Right cardiac atrium (tissue), 5 donors: ENCODE measurements at places on chromosomes 1 and 21.

GRCh38 chr1:22256213-22256512 lies 113.3 kb upstream of the WNT4 start:
- DNase-seq = no peak

DNA sequence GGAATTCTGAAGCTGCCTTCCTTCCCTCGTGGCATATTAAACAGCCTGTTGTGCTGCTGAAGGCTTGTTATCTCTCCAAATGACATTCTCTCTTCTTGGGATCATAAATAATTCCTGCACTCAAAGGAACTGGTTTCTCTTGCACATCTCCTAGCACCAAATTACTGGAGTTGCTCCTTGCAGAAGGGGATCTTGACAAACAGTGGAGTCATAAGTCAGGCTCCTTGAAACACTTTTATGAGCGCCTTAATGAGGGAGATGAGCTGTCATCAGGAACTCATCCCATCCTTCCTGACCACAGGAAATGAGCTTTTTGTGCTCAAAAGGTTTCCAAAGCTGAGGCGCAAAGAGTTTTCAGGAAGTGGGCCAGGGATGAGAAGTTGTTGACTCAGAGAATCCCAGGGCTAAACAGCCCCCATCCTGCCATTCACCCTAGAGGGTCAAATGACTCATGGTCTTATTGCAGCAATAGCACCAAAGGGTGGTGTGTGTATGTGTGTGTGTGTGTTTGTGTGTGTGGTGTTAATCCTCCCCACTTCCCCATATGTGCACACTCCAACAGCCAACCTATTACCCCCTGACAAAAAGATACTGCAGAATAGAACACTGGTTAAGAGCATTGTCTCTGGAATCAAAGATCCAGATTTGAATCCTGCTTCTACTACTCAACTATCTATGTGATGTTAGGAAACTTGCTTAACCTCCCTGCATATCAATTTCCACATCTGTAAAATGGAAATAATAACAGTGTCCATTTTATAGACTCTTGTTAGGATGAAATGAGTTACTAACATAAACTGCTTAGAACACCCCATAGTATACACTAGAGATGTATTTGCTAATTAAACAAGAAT lies 2.8 kb upstream of the PHC2 start:
- no peak for DNase-seq

DNA sequence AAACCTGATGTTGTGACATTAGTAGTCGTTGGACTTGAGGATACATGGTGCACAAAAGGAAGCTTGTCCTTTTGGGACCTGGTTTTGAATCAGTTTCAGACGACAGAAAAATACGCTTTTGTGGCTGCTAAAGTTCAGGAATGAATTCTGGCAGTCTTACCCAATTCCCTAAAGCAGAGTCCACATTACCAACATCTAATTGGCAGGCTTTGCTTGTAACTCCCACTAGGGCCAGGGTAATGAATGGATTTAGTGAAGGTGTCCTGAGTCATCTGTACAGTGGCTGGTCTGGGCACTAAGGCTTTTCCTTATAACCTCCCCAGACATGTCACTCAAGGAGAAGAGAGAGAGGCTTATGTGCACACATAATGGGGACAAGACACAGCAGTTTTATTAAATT lies 66.2 kb upstream of the RNPC3 start:
- no peak for DNase-seq

GRCh38 chr1:87888446-87888845 lies 559.8 kb downstream of the LMO4 start:
- no peak for DNase-seq

- peak; percentile 48 for DNase-seq
Observed at GRCh38 chr1:153677718-153678518, 570 bp upstream of the NPR1 start.

GRCh38 chr21:46477765-46478164 lies 19.1 kb downstream of the DIP2A start:
- no peak for DNase-seq

DNA sequence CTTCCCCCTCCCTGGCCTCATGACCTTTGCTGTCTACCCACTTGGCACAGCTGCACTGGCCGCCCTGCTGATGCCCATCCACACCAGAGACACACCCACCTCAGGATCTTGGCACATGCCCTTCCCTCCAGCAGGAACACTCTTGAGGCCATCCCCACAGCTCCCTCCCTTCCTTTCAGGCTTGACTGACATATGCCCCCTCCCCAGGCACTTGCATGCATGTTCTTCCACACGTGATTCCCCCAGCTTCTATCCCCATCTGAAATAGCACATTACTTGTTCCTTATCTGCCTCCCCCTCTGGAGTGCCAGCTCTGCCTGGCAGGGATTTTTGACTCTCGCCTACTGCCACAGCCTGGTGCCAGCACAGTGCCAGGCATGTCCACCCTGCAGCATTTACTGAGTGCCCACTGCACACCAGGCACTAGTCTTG lies 98.5 kb upstream of the SLC25A33 start:
- DNase-seq = peak; percentile 78

- DNase-seq = no peak
Observed at GRCh38 chr1:71850515-71850914, 431.8 kb downstream of the NEGR1 start.

- no peak for DNase-seq
Observed at GRCh38 chr1:81129366-81129765, 671.4 kb upstream of the ADGRL2 start.

DNA sequence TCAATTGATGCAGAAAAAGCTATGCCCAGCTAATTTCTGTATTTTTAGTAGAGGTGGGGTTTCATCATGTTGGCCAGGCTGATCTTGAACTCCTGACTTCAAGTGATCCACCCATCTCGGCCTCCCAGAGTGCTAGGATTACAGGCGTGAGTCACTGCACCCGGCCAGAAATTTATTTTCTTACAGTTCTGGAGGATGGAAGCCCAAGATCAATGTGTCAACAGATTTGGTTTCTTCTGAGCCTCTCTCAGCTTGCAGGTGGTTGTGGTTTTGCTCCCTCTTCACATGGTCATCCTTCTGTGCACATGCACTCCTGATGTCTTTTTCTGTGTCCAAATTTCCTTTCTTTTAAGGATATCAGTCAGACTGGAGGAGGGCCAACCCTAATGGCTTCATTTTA lies 35.6 kb downstream of the SHCBP1L start:
- no peak for DNase-seq

DNA sequence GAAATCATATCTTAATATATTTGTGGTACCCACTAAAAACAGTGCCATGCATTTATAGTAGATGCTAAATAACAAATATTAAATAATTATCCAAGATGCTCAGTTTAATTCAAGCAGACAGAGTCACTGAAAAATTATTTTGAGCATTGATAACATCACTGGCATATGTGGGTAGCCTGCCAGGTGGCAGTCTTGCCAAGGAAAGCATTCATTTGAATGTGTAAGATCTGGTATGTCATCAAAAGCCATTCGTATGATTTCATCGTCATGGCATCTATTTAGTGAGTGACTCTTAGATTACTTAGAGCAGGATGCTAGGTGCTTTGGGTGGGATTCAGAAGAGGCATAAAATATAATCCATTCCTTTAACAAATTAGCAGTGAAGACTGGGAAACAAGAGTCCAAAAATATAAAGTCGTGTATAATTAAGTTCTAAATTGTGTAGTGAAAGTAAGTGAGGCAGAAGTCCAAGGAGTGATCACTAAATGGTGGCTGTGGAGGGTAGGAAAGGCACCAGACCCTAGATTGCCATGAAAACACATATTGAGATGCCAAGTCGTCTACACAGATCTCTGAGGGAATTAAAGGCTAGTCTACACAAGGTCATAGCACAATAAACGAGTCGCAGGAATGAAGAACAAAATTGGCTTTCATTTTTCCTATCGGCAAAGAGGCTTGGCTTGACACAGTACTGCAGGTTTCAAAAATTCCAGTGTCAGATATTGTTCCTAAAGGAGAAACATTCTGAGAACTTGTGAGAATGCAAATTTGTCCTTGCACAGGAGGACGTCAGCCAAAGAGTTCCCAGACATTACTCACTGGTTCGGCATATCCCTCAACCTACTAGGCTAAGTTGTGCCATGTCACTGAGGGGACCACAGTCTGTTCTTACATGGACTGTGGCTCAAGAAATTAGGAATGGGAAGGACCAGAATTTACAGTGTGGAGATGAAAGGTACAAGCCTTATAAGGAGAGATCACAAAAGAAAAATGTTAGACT lies 130.8 kb downstream of the LYPLAL1 start:
- peak; percentile 27 for DNase-seq

GRCh38 chr1:55640708-55641473 lies 425.7 kb upstream of the USP24 start:
- peak; percentile 86 for DNase-seq

DNA sequence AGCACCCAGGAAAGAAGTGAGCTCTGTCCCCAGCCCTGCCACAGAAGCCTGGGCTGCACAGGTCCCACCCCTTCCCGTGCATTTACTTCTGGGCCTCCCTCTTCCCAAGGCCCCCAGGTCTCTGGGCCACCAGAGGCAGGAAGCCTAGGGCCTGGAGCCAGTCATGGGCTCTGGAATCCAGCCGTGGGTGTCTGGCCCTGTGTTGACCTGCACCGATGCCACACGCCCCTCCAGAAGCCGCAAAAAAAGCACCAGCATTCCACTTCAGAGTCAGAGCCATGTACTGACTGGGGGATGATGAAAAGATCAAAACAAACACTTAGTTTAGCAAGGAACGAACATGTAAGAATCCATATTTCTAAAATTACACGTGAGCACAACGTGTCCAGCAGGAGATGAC lies 141.7 kb downstream of the NPHP4 start:
- DNase-seq = no peak

GRCh38 chr1:170307426-170307825 lies 161.7 kb downstream of the NTMT2 start:
- DNase-seq = no peak

GRCh38 chr1:104574620-104575019 lies 824.9 kb downstream of the AMY1C start:
- no peak for DNase-seq

GRCh38 chr1:52553362-52554266 lies 722 bp upstream of the TUT4 start:
- peak; percentile 95 for DNase-seq
